ENCODE measurements at places on chromosomes 4 and X.

DNA sequence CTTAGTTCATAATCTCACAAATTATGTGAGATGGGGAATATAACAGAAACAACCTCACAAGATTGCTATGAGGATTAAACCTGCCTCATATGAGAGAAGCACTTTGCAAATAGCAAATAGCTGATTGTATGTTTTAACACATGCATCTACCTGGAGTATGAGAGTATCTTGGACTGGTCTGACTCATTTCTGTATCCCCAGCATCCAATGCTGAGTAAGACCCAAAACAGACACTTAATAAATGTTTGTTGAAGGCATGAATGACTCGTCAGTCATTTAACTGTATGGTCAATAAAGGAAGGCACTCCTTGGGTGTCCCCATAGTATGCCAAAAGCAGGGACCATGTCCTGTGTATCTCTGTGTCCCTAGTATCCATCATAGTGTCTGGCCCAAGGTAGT is 350.9 kb upstream of the F9 start:
- DNase-seq, result no peak

DNA sequence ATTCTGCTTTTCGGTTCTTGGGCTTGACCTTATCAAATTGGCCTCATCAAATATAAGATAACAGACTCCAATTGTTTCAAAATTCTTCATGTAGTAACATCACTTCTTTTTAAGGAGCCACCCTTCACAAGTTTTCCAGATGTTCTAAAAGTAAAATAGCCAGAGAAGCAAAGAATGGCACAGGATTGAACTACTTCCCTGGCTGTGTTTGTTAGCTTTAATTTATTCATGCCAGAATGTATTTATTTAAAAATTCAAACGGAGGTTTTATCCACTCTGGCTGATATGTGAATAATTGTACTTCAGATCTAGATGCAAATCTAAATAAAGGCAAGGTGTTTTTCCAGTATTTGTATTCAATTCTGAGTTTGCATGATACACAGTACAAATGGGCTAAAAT is 581.3 kb upstream of the TENM3 start:
- peak; percentile 73 for DNase-seq

DNA sequence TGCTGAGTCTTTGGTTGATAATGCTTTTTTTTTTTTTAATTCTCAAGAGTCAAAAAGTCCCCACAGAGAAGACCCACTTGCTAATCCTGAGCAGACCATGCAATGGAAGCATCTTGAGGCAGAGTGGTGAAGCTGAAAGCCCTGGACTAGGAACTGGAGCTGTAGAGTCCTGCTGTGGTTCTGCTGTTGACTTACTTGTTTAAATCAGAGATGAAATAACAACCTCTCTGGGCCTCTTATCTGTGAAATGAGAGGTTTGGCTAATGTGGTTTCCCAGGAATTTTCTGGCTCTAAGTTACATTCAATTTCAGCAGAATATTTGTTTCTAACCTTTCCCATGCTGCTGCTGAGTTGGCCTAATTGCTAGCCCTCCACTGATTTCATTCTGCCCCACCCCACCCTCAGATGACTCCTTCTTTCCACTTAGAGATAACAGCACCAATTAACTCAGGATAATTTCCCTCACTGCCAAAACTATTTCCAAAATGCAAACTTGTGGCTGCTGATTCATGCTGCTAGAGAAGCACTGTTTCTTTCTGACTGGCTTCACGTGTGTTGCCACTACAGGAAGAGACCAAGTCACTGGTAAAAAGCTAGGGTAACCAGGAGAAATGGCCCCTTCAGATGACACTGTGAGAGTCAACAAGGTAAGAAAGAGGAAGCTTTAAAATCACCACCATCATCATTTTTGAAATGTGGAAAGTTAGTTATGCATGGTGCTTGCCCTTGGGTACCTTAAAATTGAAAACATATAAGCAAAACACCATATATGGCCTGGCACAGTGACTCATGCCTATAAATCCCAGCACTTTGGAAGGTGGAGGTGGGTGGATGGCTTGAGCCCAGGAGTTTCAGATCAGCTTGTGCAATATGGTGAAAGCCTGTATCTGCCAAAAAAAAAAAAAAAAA is 326.4 kb downstream of the DCHS2 start:
- DNase-seq, result peak; percentile 96

DNA sequence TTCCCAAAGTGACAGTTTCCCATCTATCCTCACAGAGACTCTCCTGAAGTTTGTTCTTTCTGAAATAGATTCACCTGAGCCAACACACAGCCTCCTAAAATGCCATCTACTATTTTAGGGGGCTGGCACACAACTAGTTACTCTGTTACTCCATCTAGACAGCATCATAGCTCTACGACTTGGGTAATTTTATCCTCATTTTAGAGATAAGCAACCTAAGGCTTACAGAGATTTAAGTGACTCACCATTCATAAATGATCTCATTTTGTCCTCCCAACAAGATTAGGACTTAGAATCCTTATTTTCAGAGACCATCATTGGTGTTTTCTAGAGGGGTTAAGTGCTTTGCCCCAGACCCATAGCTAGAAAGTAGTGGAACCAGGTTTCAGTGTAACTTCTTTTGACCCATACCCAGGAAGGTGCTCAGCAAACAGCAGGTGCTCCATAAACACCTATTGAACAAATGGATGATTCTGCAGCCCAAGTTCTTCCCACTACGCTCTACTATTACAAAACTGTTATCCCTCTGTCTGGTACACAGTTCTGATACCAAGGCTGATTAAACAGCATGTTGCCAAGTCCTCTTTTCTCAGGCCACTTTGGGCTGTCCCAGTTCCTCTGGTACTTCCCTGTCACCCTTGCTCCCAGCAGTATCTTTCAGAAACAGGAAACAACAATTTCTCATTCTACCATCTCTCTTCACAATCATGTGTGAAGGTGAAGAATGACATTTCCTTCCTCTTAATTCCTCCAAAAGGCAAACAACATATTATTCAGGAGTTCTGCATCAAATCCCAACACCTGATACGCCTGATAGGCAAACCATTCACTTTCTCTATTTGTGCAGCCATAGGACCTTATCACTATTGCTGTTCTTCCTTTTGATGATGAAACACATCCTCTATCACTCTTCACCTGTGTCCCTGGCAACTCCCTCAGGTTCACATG is 304.7 kb upstream of the TAPT1 start:
- DNase-seq, result peak; percentile 85

- DNase-seq, result no peak
Measured at GRCh38 chr4:84484236-84484635, 14.9 kb downstream of the NKX6-1 start.

DNA sequence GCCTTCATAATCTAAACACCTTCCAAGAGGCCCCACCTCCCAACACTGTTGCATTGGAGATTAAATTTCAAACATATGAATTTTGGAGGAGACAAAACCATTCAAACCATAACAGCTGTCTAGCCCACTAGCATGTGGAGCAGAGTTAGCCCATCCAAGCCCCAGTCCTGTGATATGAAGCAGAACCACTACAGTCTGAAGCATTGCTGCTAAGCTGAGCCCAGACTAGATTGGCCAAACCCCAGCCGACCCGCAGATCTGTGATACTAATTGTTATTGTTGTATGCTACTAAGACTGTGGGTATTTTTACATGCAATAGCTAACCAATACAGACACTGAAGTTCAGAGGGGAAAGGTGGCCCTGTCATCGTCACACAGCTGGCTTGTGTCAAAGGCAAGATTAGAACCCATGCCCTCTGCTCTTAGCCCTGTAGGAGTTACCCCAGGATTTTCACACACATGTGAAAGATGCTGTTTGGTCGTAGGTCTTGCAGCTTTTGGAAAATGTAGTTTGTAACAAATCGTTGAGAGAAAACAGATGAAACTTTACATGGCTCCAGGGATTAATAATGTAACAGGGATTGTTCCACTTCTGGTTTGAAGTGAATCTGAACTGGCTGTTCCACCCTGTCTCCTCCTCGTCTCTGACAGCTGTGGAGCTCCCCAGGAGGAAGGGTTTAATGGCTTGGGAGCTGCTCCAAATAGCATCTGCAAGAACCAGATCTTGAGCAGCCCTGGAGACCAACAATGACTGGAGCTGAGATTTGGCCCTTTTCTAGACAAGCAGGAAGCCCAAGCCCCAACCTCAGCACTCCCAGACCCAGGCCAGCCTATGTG is 517.5 kb downstream of the MID1IP1 start:
- DNase-seq, result no peak

DNA sequence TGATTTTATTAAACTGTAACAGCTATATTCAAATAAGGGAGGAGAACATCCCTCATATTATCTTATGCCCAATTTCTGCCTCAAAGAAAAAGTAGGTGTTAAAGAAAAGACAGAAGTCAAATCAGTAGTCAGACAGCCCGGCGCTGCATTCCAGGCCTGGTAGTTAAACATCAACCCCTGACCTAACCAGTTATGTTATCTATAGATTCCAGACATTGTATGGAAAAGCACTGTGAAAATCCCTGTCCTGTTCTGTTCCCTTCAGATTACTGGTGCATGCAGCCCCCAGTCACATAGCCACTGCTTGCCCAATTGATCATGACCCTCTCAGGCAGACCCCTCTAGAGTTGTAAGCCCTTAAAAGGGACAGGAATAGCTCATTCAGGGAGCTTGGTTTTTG is 269.9 kb upstream of the GALNT7 start:
- DNase-seq, result no peak

DNA sequence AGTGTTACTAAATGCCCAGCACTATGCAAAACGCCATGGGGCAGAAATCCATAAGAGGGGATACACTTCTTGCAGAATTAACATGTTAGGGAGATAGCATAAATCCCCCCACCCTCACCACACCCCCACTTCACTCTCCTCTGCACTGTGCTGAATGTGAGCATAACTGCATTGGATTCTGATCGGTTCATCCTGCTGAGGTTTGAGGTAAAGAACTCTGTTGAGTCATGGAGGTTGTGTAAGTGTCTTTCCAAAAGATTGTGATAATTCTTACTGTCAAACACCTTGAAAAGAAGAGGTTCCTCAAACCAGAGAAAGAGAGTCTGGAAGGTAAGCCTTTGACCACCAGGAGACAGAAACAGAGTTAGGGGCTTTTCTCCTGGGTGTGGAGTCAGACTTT is 43.6 kb downstream of the RBM47 start:
- no peak for DNase-seq

DNA sequence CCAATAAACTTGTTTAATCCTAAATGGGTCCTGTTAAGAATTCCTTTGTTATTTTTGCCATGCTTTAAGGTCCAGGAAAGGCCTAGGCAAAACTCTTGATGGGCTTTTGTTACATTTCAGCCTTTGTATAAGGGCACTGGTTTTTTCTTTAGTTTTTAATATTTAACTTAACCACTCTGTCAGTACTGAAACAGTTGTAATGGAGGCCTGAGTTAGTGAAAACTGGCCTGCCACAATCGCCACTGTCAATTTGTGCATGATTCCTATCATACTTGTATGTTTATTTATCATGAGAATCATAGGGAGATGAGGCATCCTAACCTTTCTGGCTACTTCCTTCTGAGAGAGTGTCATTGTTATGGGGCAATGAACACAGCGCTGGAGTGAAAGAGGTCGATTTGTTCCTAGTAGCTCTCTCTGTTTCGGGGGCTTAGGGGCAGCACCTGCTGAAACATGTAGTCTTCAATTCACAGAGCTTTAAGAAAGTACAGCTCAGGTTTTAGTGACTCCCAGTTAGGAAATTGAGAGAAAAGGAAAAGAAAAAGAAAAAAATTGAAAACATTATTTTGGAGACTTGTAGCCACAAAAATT is 393.8 kb upstream of the FSTL5 start:
- DNase-seq, result no peak

DNA sequence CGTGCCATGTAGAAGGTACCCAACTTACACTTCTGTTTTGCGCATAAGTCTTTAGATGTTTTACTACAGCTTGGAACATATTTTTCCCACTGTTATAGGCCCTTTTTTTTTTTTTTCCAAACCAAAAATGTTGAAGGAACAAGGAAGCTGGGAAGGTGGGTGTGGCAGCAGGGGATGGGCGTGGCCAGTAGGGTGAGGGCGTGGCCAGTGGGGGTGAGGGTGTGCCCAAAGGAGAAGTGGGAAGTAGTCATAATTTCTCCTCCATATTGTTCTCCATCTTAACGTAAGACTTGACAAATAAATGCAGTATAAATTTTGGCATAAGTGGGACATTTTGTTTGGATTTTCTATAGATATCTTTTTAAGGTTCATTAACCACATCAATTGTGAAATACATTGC is 30.4 kb downstream of the CLDN22 start:
- no peak for DNase-seq

GRCh38 chr4:122882857-122883735 is 39.3 kb downstream of the NUDT6 start:
- DNase-seq, result no peak

- no peak for DNase-seq
Measured at GRCh38 chrX:21354725-21355124, 19.5 kb upstream of the CNKSR2 start.

DNA sequence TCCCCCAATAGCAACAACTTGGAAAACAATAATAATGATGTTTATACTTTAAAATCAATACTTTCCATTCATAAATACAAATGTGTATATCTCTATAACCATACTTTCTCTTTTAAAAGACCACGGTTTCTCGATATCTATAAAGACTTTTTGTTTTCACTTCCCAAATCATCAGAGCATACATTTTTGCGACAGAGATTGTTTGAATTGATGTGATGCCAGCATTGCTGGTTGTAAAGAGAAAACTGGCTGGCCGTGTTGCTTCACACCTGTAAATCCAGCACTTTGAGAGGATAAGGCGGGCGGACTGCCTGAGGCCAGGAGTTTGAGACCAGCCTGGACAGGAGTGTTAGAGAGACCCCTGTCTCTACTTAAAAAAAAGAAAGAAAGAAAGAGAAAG is 77.6 kb upstream of the ZNF518B start:
- DNase-seq, result no peak

- no peak for DNase-seq
Measured at GRCh38 chr4:89279385-89279784, 28.2 kb downstream of the GPRIN3 start.

- no peak for DNase-seq
Measured at GRCh38 chrX:68870357-68870756, 41.5 kb downstream of the EFNB1 start.

- DNase-seq, result peak; percentile 28
Measured at GRCh38 chr4:181939199-181939945, 303.8 kb upstream of the TENM3 start.

DNA sequence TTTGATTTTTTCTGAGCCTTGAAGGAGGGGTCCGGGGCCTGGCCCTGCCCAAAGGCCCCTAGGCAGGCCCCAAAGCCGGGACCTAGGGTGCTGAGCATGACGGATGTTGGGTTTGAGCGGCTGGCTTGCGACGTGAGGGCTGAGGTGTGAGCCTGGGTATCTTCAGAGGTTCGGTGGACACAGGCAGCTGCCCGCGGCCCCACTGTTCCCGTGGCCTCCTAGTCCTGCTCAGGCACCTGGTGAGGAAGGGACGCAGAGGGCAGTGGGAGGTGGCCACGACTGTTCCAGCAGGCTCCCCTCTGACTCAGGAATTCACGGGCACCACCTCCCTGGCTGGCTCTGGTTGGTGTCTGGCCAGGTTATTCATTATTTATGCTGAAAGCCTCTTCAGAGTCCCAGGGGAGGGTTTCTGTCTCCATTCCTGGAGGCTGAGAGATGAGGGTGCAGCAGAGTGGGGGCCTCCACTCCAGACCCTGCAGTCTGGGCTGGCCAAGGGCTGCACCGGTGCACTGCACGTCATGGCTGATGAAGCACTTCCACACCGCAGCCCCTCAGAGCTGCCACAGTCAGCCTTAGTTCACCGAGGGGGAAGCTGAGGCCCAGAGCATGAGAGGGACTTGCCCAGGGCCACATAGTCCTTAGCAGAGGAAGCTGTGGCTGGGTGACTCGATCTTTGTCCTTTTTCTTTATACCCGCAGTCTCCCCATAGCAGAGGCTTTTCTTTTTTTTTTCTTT is 2.2 kb downstream of the MSANTD1 start:
- peak; percentile 4 for DNase-seq

GRCh38 chr4:167943872-167944505 is 148.3 kb upstream of the ANXA10 start:
- DNase-seq, result peak; percentile 33

Data from fibroblast of the aortic adventitia (primary cell).